Thoracic aorta endothelial cell (primary cell): ENCODE measurements at places on chromosomes 1 and 21. TPM values are rescaled to one million over a fixed set of nuclear protein-coding genes. Genes with fewer than 3 reads are reported as not detected.

APOBEC4 gene
- not detected in 2 replicates for total RNA-seq

COL16A1 gene
- 0.43 and 0.93 TPM in 2 replicates for total RNA-seq

NENF gene
- total RNA-seq, result 10.0 and 12.0 TPM in 2 replicates

CCDC24 gene
- total RNA-seq, result 1.9 and 2.4 TPM in 2 replicates

HOOK1 gene
- total RNA-seq, result under 0.01 TPM in 1 of 2 replicates, not detected in the other

KLF17 gene
- not detected in 2 replicates for total RNA-seq

BECN2 gene
- not detected in 2 replicates for total RNA-seq

C1orf105 gene
- not detected in 2 replicates for total RNA-seq

ARMH1 gene
- total RNA-seq, result 0.36 TPM in 1 of 2 replicates, not detected in the other

OPTC gene
- not detected in 2 replicates for total RNA-seq

KAZN gene
- 1.5 and 2.4 TPM in 2 replicates for total RNA-seq

ACTL8 gene
- total RNA-seq, result not detected in 2 replicates

PGBD5 gene
- total RNA-seq, result under 0.01 and 0.07 TPM in 2 replicates

SAMD13 gene
- 2.8 and 3.2 TPM in 2 replicates for total RNA-seq

DCAF6 gene
- 70.0 and 77.1 TPM in 2 replicates for total RNA-seq

ADAM30 gene
- not detected in 2 replicates for total RNA-seq

SERINC2 gene
- 6.0 and 7.0 TPM in 2 replicates for total RNA-seq

IFI44 gene
- total RNA-seq, result 16.3 and 22.7 TPM in 2 replicates

CACHD1 gene
- 5.7 and 11.1 TPM in 2 replicates for total RNA-seq

ZNF593OS gene
- not detected in 2 replicates for total RNA-seq

SPRR2F gene
- not detected in 2 replicates for total RNA-seq

FCER1A gene
- total RNA-seq, result not detected in 2 replicates

C1QB gene
- total RNA-seq, result not detected in 2 replicates

HSPA6 gene
- 0.22 and 0.27 TPM in 2 replicates for total RNA-seq

PADI4 gene
- total RNA-seq, result not detected in 2 replicates

ZNF669 gene
- total RNA-seq, result 8.3 and 12.9 TPM in 2 replicates

MIXL1 gene
- total RNA-seq, result 0.13 and 0.14 TPM in 2 replicates

DCST2 gene
- total RNA-seq, result 0.29 TPM in 1 of 2 replicates, not detected in the other

GPR3 gene
- total RNA-seq, result 0.80 and 2.1 TPM in 2 replicates

NR0B2 gene
- total RNA-seq, result not detected in 2 replicates

DDAH1 gene
- total RNA-seq, result 125 and 155 TPM in 2 replicates

B3GALT2 gene
- not detected in 2 replicates for total RNA-seq

ANXA9 gene
- not detected in 2 replicates for total RNA-seq

TUT4 gene
- total RNA-seq, result 46.7 and 47.1 TPM in 2 replicates

SMYD2 gene
- 27.5 and 53.6 TPM in 2 replicates for total RNA-seq

FCRL4 gene
- not detected in 2 replicates for total RNA-seq

AGBL4 gene
- total RNA-seq, result not detected in 2 replicates

MROH9 gene
- not detected in 2 replicates for total RNA-seq

KRTAP26-1 gene
- total RNA-seq, result not detected in 2 replicates

KLHL17 gene
- total RNA-seq, result 8.8 and 10.0 TPM in 2 replicates

UBL4B gene
- not detected in 2 replicates for total RNA-seq

PDXK gene
- 34.4 and 63.3 TPM in 2 replicates for total RNA-seq

SPATC1L gene
- 6.7 and 8.5 TPM in 2 replicates for total RNA-seq
